ENCODE measurements at places on chromosomes 3 and 15. TPM values are rescaled to one million over a fixed set of nuclear protein-coding genes. Genes with fewer than 3 reads are reported as not detected.

The NPAP1 gene
- not detected for polyA plus RNA-seq

The OCA2 gene
- 0.19 TPM for polyA plus RNA-seq

The PCOLCE2 gene
- polyA plus RNA-seq = 1.7 TPM

The ACP3 gene
- 0.76 TPM for polyA plus RNA-seq

The TRA2B gene
- polyA plus RNA-seq = 96.7 TPM

The SYNPR gene
- 8.1 TPM for polyA plus RNA-seq

The PDZRN3 gene
- 14.2 TPM for polyA plus RNA-seq

The AMT gene
- 2.7 TPM for polyA plus RNA-seq

The FGD5 gene
- 2.8 TPM for polyA plus RNA-seq

The RETNLB gene
- polyA plus RNA-seq = not detected

The C15orf61 gene
- polyA plus RNA-seq = 3.4 TPM

The CX3CR1 gene
- 3.1 TPM for polyA plus RNA-seq

The SLC28A2 gene
- polyA plus RNA-seq = not detected

The DNAH1 gene
- polyA plus RNA-seq = 1.8 TPM
